Right ventricle myocardium inferior (tissue), 1 donor: ENCODE measurements at places on chromosomes 3 and 15.

DNA sequence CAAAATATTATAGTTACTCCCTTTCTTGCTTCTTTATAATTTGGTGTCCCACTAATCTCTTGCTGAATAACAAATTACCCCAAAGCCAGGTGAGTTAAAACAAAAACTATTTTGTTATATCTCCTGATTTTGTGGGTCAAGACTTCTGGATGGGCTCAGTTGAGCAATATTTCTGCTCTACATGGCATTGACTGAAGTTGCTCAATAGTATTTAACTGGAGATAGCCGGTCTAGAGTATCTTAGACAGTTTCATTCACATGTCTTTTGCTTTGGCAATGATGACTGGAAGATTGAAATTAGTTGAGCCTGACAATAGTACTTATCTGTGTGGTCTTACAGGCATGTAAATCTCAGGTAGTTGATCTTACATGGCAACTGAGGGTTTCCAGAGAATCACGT is 51.0 kb upstream of the TP63 start:
- no peak for DNase-seq

- DNase-seq, result no peak
These were observed 111.2 kb downstream of the IL12A start for GRCh38 chr3:160099834-160100233.

DNA sequence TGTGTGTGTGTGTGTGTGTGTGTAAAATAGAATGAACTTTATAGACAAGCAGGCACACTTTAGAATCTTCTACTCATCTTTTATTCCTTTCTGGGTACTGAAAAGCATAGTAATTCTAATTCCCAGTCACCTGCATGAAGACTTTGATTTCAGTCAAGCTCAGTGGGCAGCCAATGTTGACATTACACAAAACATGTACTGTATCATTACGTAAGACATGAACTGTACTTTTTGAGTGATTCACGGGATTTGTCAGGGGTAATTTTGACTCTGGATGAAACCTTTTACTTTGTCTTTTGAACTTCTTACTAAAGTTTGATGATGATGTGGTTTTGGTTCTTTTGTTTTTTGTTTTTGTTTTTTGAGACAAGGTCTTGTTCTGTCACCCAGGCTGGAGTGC is 38.8 kb downstream of the PTPRG start:
- DNase-seq, result no peak

GRCh38 chr3:11188231-11188630 is 33.9 kb downstream of the HRH1 start:
- no peak for DNase-seq

DNA sequence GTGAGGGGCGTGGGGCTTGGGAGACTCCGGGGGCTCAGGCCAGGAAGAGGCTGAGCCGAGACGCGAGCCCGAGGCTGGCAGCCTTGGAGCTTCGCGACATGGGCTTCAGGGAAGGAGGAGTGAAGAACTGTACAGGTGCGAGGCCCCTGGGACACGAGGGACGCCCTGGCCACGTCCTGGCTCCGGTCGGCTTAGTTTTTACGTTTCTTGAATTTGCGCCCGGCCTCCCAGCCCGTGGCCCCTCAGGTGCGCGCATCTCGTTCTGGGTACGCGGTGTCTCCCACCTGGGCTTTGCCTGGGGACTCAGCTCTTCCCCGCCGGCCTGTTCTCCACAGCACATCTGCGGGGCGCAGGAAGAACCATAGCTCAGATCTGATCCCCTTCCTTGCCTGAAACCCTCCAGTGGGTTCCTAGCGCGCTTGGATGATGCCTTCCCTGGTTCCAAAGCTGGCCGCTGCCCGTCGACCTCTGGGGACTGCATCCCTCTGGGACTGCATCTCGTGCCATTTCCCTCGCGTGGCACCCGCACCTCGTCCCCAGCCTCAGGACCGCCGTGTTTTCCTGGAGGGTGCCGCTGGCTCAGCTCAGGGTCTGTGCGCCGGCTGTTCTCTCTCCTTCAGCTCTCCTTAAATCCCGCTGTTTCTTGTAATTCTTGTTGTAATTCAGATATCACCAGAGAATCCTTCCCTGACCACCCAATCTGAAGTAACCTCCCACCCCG is 614 bp downstream of the CHCHD6 start:
- no peak for DNase-seq

DNA sequence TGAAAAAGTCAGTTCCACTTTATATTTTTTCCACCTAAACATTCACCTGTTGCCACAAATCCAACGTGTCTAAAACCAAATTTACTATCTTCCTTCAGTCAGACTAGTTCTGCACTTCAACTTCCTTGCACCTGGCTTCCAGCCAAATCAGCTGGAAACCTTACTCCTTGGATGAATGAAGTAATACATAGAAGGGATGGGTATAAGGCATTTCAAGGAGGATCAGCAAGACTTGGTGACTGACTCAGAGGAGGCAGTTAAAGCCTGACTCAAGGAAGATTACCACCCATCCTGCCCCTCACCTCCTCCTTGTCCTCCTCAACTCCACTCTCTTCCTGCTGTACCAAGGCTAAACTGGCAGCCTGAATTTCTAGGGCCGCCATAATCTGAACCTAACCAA is 37.1 kb downstream of the QTRT2 start:
- DNase-seq, result no peak

GRCh38 chr3:4722103-4722502 is 229.0 kb downstream of the ITPR1 start:
- peak; percentile 60 for DNase-seq

DNA sequence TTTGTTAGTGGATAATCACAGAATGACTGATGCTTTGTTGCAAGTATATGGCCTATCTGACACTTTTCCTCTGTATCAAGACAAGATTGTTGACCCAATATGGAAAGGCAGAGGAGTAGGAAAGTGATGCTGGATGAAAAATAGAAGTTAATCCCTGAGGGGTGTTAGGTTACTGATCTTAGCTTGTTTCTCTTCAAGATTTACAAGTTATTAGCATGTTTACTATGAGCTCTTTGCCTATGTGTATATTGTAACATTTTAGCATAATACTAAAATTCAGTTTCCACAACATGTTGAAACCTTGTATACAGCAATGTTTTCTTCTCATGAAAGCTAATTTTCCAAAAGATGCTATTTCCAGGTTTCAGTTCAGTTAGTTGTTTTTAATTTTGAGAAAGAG is 120.4 kb upstream of the CCNL1 start:
- no peak for DNase-seq

GRCh38 chr15:99305761-99306505 is 54.7 kb downstream of the LRRC28 start:
- DNase-seq, result no peak

- no peak for DNase-seq
These were observed 10.3 kb upstream of the GK5 start for GRCh38 chr3:142235690-142236089.

DNA sequence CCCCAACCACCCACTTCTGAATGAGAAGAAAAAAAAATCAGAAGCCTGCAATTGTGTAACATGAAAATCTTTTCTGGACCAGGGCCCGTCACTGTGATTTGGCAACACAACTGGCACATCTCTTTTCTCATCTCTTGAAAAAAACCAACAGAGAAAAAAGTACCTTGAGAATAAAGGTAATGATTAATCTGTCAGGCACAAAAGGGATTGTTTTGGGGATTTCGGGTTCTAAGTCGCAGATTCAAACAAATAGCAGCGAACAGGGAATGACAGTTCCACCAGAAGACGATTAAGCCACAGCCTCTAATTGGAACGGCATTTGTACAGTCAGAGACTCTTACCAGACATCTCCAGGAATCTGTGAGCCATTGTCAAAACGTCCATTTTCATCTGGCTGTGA is at the start of gene AQP9:
Gene AQP9, plus strand, starts transcription at position 276 of the 400 bp plus-strand sequence. CDS start 185 bp downstream, outside the sequence.
- DNase-seq, result no peak

- peak; percentile 54 for DNase-seq
These were observed 4.9 kb upstream of the MAGEF1 start for GRCh38 chr3:184716622-184717398.

DNA sequence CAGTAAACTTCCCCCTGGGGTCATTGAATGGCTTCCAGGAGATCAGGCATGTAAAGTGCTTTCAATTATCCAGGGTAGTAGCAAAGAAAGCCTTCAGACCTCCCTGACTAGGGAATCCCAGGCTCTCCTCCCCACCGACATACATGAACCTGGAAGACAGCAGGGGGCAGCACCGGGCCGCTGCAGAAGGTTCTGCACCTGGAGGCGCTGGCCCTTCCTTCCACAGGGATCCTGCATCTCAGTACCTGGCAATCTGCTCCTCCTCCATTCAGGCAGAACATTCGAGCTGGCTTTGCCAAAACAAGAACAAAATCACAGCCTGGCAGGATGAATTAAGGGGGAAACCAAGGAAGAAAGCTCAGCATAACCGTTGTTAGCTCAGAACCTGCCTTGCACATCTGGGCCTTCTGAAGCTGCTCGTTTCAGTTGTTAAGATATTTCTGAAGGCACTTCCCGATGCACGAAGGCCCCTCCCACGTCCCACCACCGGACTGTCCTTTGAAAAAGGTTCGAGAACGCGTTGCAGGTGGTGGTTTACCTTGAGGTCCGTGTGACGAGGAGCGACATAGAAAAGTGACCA is 237.7 kb downstream of the SLCO3A1 start:
- no peak for DNase-seq

DNA sequence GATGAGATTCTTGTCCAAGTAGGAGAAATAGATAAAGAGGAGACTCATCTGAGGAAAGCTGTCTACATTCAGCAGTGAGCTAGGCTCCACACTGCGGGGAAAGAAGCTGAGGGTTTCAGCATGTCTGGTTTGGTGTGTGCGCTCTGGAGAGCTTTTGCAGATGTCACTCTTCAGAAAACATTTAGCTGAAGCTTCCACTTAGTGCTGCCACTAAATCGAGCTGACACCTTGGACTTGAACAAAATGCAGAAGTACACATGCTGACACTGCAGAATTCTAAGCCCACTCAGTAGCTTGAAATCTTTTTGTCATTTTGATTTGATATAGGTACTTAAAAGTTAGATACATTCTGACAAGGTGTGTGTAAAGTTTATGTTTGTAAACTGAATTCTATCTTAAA is 32.3 kb upstream of the CRTC3 start:
- no peak for DNase-seq

- no peak for DNase-seq
These were observed 35.3 kb downstream of the ARHGEF26 start for GRCh38 chr3:154156530-154156929.

- no peak for DNase-seq
These were observed 78.7 kb upstream of the KCNMB2 start for GRCh38 chr3:178457511-178457910.

DNA sequence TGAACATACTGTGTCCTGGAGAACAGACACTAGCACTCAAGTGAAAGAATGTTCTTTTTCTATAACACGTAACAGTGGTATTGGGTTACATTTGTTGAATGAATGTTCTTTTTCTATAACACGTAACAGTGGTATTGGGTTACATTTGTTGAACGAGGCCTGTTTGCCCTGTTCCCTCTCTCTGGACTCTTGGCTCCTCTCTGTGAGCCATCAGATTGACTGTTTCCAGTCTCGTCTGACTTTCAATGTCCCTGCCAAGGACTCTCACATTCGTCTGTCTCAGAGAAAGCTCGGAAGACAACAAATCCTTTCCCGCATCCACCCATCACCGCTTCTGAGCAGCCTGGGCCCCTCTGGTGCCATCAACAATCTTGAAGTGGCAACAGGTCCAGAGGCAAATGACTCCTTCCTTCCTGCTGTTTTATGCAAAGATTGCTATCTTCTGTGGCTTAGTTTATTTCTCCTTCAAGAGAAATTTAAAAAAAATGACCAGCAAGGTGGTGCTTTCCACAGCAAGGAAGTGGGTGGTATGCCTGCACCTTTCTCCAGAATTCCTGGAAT is 8.0 kb downstream of the TMEM45A start:
- DNase-seq, result no peak

DNA sequence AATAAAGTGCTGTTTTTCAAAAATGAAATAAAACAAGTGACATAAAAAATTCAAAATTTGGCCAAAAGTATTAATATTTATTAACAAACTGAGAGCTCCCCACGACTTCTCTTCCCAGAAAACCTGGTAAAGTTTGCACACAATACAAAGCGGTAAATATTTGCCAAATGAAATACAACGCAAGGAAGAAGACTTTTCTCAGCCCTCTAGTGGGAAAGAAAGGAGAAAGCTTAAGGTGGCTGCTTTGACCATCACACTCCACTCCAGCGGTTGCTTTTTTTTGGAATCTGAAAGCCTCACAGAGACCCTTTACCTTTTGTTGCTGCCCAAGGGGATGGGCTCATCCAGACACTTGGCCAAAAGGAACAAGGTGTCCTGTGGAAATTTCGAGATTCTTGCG is 1.1 kb upstream of the GK5 start:
- no peak for DNase-seq

DNA sequence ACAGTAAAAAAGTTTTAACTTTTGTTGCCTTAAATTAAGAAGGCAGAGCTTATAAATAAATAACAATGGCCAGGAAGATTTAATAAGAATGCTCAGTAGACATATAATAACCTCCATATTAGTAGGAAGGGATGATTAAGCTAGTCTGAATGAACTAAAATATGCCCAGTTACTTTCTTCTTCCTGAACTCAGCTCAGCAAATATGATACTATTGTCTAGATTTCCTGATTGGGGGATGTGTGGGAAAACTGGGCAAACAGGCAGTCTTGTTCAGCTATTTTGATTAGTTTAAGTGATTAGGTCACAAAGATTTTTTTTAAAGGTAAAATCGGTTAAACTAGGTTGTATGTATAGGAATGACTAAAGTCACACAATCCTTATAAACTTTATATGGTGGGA is 167.2 kb upstream of the SLC2A2 start:
- no peak for DNase-seq

DNA sequence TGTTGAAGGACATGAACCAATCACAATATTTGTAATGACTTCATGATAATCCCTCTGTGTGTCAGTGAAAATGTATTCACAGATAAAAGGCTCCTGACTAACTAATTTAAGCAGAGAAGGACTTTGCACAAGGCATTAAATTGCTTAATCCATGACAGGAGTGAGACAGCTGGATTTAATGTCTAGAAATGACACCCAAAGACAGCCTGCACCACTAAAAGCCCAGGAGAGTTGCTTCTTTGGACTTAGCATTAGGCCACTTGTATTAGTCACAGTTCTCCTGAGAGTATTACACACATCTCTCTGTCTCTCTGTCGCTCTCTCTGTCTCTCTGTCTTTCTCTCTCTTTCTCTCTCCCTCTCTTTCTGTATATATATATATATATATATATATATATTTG is 180.4 kb downstream of the GOLGA8K start:
- DNase-seq, result no peak

DNA sequence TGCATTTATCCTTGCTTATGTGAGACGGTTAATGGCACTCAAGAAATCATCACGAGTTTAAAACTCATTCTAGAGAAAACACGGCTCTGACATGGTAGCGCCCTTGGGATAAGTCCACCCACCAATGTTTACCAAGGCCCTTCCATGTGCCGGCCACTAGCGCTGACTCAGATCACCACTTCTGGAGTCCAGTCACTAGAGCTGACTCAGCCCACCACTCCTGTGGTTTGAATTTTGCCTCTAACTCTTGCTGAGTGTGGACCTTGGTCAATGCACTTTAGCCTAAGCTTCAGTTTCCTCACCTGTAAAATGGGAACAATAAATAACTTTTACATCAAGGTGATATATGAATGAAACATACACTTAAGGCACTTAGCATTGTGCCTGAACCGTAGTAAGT is 358.4 kb upstream of the PROK2 start:
- DNase-seq, result no peak
